ENCODE measurements at places on chromosomes 16 and 17.

GRCh38 chr16:17461951-17462729 lies 8.6 kb downstream of the XYLT1 start:
- no peak for DNase-seq

DNA sequence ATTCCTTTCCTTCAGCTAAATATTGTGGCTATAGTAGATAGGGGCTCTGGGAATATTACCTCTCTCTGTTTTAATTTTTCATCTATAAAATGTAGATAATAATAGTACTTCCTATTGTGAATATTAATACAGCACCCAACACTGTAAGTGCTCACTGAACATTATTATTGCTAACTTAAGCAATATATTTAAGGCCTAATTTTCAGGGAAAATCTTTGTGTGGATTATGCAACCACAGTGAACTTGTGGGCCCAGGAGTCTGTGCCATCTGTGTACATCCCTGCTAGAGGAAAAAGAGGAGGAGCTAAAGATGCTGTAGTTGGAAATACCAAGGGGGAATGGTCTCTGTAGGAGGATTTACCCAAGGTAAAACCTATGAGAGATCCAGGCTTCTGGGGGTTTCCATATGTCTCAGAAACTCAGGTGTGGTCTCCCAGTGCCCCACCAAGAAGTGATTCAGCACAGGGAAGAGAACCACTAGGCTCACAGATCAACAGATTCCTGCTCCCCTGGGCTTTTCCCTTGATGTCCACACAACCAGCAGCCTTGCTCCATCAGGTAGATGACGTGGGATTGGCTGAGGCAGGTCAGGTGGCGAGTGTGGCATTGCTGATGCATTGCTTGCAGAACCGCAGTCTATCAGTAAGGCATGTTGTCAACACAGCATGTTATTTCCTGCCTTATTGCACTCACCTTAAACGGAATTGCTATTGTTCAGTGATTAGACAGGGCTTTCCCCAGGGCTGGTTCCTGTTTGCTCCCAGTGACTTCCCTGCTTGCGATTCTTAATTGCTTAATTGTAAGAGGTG lies 1.6 kb upstream of the N4BP1 start:
- DNase-seq: peak; percentile 95

DNA sequence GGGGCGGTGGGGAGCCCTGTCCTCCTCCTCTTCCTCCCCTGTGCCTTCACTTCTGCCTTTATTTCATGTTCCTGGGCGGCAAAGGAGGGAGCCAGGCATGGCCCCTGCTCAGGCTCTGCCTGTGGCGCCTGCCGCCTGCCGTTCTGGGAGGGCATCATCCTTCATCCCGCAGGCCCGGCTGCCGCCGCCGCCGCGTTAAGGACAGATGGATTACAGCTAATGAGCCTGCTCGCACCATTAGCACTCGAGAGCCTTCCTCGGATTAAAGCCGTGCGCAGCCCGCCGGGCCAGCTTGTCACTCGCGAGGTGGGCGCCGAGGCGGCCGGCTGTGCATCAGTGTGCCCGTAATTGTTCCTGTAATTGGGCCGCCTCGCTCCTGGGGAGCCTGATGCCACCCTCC lies 127.7 kb upstream of the GSE1 start:
- no peak for DNase-seq

DNA sequence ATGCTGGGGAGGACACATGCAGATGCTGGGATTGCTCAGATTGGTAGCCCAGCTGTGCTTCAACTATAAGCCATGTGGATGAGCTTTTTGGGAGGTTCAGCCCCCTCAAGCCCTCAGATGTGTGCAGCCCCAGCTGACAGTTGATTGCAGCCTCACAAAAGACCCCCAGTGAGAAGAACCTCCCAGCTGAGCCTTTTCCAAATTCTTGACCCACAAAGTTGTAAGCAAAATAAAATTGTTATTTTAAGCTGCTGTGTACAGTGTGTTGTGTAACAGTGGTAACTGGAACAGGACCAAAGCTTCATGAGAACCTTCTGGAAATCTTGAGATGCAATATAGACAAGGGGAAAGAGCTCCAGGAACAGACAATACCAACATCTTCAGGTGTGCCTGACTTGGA lies 156.8 kb upstream of the IRX3 start:
- no peak for DNase-seq

GRCh38 chr17:27404676-27405075 lies 51.6 kb upstream of the KSR1 start:
- peak; percentile 71 for DNase-seq

All from inflammatory macrophage treated with lipopolysaccharide for 1 hour (primary cell).